Nephron progenitor cell (in vitro differentiated cells): ENCODE measurements at places on chromosomes 16 and 17.

DNA sequence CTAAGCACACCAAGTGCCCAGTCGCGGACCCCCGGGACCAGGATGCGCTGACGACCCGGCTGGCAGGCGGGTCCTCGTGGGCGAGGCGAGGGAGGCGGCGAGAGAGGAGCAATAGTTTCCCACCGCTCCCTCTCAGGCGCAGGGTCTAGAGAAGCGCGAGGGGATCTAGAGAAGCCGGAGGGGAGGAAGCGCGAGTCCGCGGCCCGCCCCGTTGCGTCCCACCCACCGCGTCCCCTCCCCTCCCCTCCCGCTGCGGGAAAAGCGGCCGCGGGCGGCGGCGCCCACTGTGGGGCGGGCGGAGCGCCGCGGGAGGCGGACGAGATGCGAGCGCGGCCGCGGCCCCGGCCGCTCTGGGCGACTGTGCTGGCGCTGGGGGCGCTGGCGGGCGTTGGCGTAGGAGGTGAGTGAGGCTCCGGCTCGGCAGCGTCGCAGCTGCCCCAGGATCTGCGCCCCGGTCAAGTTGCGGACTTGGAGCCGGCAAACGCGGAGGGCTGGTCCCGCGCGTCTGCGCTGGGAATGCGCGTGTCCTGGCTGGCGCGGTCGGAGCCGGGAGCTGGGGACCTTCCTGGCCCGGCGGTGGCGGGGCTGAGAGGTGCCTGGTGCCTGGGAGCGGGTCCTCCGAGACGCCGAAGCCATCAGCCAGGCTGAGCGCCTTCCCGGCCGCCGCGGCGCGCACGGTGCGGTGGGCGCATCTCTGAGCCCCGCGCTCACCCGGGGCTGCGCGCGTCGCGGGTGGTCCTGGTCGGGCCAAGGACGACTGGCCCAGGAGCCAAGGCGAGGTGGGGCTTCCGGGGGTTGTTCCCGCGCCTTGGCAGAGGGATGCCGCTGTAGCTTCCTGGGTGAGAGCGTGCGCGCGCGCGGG lies at the start of gene ITGB3:
ITGB3 (plus strand) TSS at position 287 of the 862 bp plus-strand sequence; CDS start at position 322, 35 bp downstream.
- H3K27me3 ChIP-seq = peaks cover 79% of the 10 kb centered on the region
- no peaks in the 10 kb centered on the region for H3K36me3 ChIP-seq
- peak within 1 kb of the TSS; percentile 89 for H3K4me3 ChIP-seq
- DNase-seq = peak; percentile 88
- peaks cover 18% of the 10 kb centered on the region for H3K4me1 ChIP-seq
- no peak within 1 kb of the TSS for H3K27ac ChIP-seq

DNA sequence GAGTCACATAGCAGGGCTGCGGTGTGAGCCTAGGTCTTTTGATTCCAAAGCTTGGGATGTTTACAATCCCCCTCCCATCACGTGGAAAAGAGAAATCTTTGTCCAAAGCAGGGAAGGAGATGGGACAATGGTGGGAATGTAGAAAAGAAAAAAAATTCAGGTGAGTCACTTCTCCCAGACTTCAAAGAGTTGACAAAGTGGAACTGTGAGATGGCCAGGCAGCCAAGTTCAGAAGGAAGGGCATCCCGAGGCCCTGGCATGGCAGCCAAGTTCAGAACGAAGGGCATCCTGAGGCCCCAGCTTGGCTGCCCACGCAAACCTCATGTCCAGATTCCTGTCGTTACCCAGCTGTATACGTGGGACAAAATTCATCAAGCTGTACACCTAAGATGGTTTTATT lies 47.5 kb downstream of the FOXL1 start:
- no peaks in the 10 kb centered on the region for H3K36me3 ChIP-seq
- no peak for DNase-seq
- peaks cover 39% of the 10 kb centered on the region for H3K4me1 ChIP-seq
- H3K27me3 ChIP-seq = peaks cover 15% of the 10 kb centered on the region
- H3K4me3 ChIP-seq = no peak overlapping the region

GRCh38 chr16:72241930-72242329 lies 70.0 kb upstream of the PMFBP1 start:
- H3K27me3 ChIP-seq = peaks cover 5% of the 10 kb centered on the region
- H3K4me1 ChIP-seq = no peaks in the 10 kb centered on the region
- H3K27ac ChIP-seq = no peak overlapping the region
- peak; percentile 29 for DNase-seq
- H3K4me3 ChIP-seq = no peak overlapping the region

- no peak overlapping the region for H3K4me3 ChIP-seq
- H3K4me1 ChIP-seq = peaks cover 15% of the 10 kb centered on the region
- peaks cover 34% of the 10 kb centered on the region for H3K27me3 ChIP-seq
Measured at GRCh38 chr17:74292495-74292894, 18.5 kb downstream of the DNAI2 start.

GRCh38 chr17:36665417-36665816 lies 64.0 kb downstream of the MRM1 start:
- no peaks in the 10 kb centered on the region for H3K36me3 ChIP-seq
- no peak overlapping the region for H3K4me3 ChIP-seq
- H3K27me3 ChIP-seq = peaks cover 69% of the 10 kb centered on the region
- peaks cover 33% of the 10 kb centered on the region for H3K4me1 ChIP-seq

DNA sequence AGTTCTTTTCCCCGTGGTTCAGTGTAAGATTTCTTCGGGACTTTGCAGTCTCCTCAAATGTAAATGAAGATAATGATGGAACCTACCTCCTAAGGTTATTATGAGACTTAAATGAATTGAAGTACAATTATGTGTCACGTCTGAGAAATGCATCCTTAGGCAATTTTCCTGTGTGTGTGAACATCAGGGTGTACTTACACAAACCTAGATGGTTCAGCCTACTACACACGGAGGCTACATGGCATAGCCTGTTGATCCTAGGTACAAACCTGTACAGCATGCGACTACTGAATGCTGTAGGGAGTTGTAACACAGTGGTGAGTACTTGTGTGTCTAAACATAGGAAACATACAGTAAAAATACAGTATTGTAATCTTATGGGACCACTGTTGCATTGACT lies 1.1 kb upstream of the FAM20A start:
- H3K27me3 ChIP-seq = peaks cover 80% of the 10 kb centered on the region
- H3K4me1 ChIP-seq = peaks cover 20% of the 10 kb centered on the region
- H3K27ac ChIP-seq = no peak overlapping the region
- H3K4me3 ChIP-seq = peak overlapping the region; percentile 71

DNA sequence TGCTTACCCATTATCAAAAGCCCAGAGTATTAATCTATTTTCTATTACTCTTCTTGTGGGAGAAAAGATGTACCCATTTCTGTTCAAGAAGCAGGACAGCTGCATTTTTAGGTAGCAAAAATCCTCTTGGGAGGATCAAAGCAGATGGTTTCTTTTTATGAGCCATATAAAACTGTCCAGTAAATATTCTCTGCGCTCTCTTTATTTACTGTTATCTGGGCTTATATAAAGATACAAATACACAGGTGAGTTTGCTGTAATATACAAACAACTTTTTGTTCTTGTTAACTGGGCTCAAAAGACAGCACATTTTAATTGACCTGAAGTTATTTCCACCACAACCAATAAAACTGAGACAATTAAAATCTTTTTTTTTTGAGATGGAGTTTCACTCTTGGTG lies 10.1 kb downstream of the PHF12 start:
- H3K36me3 ChIP-seq = peaks cover 40% of the 10 kb centered on the region
- H3K27me3 ChIP-seq = no peaks in the 10 kb centered on the region
- no peak overlapping the region for H3K27ac ChIP-seq
- no peak for DNase-seq
- H3K4me3 ChIP-seq = no peak overlapping the region

DNA sequence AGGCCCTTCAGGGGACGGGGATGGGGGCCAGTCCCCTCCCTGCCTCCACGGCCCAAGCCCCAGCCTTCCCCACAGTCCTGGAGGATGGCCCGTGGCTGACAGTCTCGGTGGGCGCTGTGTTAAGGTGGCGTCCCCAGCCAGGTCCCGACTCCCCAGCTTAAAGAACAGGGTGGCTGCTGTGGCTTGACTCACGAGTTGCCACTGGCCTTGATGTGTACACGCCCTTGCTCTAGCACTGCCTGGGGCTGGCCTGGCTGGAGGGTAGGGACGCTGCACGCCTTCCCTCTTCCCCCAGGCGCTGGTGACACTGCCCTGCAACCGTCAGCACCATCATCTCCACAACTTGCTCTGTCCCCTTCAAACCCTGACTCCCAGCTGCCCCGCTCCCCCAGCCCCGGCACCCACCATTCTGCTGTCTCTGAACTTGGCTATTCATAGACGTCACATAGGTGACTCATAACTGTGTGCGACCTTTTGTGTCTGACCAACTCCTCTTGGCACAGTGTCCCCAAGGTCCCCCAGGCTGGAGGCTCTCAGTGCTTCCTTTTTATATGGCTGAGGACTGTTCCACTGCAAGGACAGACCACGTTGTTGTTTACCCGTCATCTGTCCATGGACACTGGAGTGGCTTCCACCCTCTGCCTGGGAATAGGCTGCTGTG lies 6.3 kb downstream of the GNPTG start:
- H3K4me3 ChIP-seq = no peak overlapping the region
- peaks cover 18% of the 10 kb centered on the region for H3K4me1 ChIP-seq
- peaks cover 1% of the 10 kb centered on the region for H3K27me3 ChIP-seq
- peaks cover 4% of the 10 kb centered on the region for H3K36me3 ChIP-seq
- no peak for DNase-seq

DNA sequence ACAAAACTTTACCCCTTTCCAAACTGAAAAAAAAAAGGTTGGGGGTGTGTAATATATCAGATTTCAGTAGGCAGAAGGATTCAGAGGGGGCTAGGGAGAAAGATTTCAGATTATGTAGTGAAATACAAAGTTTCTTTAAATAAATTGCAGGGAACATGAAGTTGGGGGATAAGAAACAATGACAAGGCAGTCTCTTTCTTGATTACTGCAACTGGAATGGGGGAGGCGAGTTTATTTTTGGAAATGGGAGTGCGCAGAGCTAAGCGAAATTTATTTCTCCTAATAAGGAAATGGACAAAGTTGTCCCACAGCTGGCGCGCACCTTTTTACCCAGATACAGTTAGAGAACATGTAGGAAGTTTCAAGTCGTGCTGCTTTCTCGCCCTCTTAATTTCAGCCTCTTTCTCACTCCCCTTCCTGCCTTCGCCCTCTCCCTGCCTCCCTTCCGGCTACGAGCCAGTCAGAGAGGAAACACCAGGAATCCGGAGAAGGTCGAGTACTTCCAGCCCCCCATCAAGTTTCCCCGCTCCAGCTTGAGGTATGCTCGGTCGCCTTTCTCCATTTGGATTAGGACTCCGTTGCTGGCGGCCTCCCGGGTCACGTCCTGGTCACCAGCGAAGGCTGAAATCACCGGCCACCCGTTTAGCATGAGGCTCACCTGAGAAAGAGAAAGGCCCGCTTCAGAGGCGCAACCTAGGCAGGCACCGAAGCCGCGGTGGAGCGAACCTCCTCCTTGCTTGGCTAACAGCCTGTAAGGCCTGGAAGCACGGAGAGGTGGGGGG lies 2.5 kb downstream of the CBLN1 start:
- H3K4me3 ChIP-seq = peak overlapping the region; percentile 69
- DNase-seq = peak; percentile 26
- peaks cover 74% of the 10 kb centered on the region for H3K4me1 ChIP-seq

GRCh38 chr17:61421460-61421859 lies 21.8 kb downstream of the TBX2 start:
- H3K36me3 ChIP-seq = no peaks in the 10 kb centered on the region
- H3K4me1 ChIP-seq = peaks cover 15% of the 10 kb centered on the region
- no peak overlapping the region for H3K27ac ChIP-seq
- DNase-seq = no peak
- peaks cover 45% of the 10 kb centered on the region for H3K27me3 ChIP-seq
